T-helper 2 cell treated with Interferon-gamma antibody and Interleukin-4, amounts not matched to agents 100 ng/mL and 5 ng/mL, for 36 hours (primary cell): ENCODE measurements at places on chromosomes 6 and 20. TPM values are rescaled to one million over a fixed set of nuclear protein-coding genes. Genes with fewer than 3 reads are reported as not detected.

PROCR gene
- 0.41 and 0.45 TPM in 2 replicates for total RNA-seq

CGA gene
- not detected in 2 replicates for total RNA-seq

TUBB2B gene
- 0.30 and 0.32 TPM in 2 replicates for total RNA-seq

HEY2 gene
- total RNA-seq, result not detected in 2 replicates

MROH8 gene
- 0.75 and 1.6 TPM in 2 replicates for total RNA-seq
